ENCODE measurements at places on chromosomes 3 and 15.

DNA sequence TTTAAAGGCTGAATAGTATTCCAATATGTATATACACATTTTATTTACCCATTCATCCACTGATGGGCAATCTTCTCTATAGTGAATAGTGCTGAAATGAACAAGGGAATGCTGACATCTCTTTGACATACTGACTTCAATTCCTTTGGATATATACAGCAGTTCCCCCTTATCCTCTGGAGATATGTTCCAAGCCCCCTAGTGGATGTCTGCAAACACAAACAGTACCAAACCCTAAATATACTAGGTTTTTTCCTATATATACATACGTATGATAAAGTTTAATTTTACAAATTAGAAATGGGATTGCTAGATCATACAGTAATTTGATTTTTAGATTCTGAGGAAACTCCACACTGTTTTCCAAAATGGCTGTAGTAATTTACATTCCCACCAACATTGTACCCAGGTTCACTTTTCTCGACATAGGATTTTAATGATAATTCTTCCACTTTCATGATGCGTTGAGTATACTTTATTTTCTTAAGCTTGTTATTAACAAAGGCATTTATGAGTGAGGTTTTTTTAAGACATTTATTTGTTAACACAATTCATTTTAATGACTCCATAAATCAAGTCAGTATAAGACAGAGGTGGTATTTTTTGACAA, 38.2 kb downstream of the VPS13C start:
- DNase-seq = peak; percentile 4

DNA sequence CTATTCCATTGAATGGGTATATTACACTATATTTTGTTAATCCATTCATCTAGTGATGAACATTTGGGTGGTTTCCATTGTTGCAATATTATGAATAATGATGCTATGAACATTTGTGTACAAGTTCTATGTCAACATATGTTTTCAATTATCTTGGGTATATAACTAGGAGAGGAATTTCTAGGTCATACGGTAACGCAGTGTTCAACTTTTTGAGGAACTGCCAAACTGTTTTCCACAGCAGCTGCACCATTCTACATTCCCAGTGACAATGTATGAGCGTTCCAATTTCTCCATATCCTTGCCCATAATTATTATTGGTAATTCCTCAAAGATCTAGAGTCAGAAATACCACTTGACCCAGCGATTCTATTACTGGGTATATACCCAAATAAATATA, 24.1 kb upstream of the RORA start:
- peak; percentile 3 for DNase-seq

- peak; percentile 76 for DNase-seq
Observed at GRCh38 chr15:65980824-65981456, 111.6 kb downstream of the RAB11A start.

DNA sequence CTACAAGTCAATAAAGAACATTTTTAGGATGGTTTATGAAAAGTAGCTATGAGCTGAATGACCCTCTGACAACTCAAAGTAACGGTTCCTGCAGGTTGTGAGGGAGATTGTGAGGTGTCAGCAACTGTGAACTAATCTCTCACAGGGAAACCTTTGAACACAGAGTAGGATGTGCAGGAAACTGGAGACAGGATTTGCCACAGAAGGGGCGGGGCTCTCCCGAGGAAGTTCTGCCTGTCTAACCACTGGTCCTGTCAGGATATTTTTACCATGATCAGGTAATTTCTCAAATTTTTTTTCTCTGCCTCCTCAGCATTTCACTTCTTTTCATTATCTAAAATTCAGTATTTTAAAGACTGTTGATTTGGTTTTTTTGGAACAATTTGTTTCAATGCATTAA, 33.3 kb downstream of the LEO1 start:
- DNase-seq = no peak

- no peak for DNase-seq
Observed at GRCh38 chr3:169269005-169269404, 394.5 kb downstream of the MECOM start.

DNA sequence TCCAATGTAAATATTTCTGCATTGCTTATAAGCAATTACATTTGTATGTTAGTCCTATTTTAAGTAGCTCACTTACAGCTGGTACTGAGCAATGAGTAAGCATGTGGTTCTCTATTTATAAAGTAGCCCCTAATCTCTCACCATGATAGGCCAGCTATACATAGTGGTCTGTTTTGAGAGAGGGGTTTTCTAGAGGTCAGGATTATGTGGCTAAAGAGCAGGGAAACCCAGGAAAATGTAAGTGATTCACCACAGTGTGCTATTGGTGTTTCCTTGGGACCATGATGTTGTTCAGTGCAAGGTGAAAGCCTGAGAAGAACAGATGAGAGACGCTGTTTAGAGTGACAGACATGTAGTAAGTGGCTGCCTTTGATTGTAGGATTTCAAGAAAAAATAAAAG, 26.4 kb downstream of the RBMS3 start:
- no peak for DNase-seq
